ENCODE measurements at places on chromosomes 13 and 19. TPM values are rescaled to one million over a fixed set of nuclear protein-coding genes. Genes with fewer than 3 reads are reported as not detected.

DNA sequence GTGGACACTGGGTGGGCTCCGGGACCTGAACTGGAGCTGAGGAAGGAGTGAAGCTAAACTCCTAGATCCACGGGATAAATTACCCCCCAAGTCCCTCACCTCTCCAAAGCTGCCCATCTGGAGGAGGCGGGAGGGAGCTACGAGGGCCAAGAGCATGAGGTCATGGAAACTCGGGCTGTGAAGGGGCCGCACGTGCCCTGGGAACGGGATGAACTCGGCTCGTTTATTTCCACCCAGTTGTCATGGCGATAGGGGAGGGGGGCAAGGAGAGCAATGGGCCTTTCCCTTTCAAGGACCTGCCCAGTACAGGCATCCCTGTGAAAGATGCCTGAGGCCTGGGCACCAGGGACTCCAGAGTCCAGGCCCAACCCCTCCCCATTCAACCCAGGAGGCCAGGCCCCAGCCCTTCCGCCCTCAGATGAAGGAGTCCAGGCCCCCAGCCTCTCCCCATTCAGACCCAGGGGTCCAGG lies 3.8 kb downstream of the PPP1R12C start:
- peak; percentile 81 for DNase-seq

GRCh38 chr13:97295283-97296182 lies 73.4 kb downstream of the MBNL2 start:
- DNase-seq: no peak

- DNase-seq: no peak
Measured at GRCh38 chr13:59442944-59443486, 720.7 kb downstream of the DIAPH3 start.

- DNase-seq: no peak
Measured at GRCh38 chr19:47786566-47786965, 8.1 kb downstream of the SELENOW start.

Gene PPP6R1
- total RNA-seq: 69.1 TPM

Gene C19orf67
- not detected for total RNA-seq

Gene TTC9B
- not detected for total RNA-seq

Gene GFY
- total RNA-seq: not detected

Data from lower lobe of right lung (tissue), 2 donors.